ENCODE measurements at places on chromosomes 7 and 10. TPM values are rescaled to one million over a fixed set of nuclear protein-coding genes. Genes with fewer than 3 reads are reported as not detected.

UNCX gene
- total RNA-seq = not detected

PCLO gene
- total RNA-seq = 6.0 TPM

TAS2R16 gene
- total RNA-seq = not detected

- peak; percentile 69 for DNase-seq
Measured at GRCh38 chr7:135274495-135275268, 41.0 kb downstream of the STRA8 start.

CCDC146 gene
- total RNA-seq = 12.1 TPM

GJC3 gene
- not detected for total RNA-seq

CASTOR2 gene
- total RNA-seq = 44.5 TPM

GRCh38 chr7:12640299-12641096 lies 46.9 kb upstream of the ARL4A start:
- DNase-seq = no peak

CFAP46 gene
- 3.1 TPM for total RNA-seq

DNA sequence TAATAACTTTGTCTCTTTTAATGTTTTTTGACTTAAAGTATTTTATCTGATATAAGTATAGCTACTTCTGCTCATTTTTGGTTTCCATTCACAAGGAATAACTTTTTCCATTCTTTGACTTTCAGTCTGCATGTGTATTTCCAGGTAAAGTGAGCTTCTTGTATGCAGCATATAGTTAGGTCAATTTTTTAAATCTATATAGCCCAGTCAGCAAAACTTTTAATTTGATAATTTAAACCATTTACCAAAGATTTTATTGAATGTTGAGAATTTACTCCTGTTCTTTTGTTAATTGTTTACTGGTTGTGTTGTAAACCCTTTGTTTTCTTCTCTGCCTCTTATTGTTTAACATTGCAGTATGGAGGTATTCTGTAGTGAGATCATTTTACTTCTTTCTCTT lies 696.9 kb upstream of the LRRTM3 start:
- DNase-seq = no peak

DNA sequence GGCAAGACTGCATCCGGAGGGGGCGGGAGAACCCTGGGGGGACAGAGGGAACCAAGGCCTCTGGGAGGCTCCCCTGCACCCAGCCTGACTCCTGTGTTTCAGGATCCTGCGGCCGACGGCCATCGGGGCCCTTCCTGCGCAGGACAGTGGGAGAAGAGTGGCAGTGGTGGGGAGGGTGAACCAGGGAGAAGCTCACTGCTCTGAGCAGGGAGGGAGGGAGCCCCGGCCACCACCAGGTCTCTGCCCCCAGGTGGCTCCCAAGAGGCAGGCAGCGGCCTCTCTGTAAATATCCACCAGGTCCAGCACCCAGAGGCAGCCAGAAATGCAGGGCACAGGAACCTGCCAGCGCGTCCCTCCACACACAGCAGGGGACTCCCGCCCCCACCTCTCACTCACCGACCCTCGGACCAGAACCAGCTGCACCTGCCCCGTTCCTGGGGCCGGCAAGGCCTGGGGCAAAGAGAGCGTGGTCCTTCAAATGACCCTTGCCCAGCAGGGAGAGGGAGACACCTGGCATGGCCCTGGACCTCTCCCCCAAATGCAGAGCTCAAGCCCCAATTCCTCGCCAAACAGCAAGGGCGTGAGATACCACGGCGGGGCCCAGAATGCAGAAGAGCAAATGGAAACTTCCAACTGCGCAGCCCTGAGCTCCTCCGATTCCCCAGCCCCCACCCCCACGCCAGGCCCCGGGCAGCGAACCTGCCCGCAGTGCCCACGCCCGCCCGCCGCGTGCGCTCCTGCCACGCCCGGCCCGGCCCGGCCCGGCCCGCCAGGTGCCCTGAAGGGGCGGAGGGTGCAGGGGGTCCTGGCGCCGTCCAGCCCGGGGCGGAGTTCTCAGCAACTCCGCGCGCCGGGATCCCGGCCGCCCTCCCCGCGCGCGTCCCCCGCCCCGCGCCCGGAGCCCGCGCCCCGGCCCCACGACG lies 805 bp downstream of the RASGEF1A start:
- DNase-seq = no peak

PRPS1L1 gene
- not detected for total RNA-seq

H2BK1 gene
- not detected for total RNA-seq

DNA sequence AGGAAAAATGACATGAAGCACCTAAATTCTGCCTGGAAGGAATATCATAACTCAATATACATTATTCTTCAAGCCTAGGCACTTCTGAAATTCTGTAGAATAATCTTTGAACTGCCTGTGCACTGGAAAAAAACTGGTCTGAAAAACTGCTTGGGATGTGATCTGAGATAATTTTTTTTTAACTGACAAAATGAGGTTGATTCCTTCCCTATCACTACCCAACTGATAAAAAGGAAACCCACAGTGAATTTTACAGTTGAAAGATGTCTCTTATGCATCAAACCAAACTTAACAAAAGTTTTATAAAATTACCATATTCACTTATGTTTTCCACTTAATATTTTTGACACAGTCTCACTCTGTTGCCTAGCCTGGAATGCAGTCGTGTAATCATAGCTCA lies 67.2 kb upstream of the FAM133B start:
- no peak for DNase-seq

FOXI2 gene
- total RNA-seq = not detected

DNA sequence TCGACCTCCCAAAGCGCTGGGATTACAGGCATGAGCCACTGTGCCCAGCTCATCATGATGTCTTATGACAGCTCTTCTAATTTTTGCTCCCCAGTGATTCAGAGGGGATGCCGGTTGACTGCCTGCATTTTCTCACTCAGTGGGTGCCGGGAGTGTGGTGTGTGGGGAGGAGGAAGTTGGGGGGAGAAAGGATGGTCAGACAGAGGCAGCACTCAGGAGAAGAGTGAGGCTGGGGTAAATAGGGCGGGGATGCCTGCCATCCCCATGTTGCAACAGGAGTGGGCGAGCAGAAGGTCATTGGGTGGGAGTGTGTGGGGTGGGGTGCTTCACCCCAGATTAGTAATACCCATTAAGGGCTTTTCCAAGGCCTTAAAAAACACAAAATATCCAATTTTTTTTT lies 3.5 kb upstream of the CCL24 start:
- no peak for DNase-seq

DNA sequence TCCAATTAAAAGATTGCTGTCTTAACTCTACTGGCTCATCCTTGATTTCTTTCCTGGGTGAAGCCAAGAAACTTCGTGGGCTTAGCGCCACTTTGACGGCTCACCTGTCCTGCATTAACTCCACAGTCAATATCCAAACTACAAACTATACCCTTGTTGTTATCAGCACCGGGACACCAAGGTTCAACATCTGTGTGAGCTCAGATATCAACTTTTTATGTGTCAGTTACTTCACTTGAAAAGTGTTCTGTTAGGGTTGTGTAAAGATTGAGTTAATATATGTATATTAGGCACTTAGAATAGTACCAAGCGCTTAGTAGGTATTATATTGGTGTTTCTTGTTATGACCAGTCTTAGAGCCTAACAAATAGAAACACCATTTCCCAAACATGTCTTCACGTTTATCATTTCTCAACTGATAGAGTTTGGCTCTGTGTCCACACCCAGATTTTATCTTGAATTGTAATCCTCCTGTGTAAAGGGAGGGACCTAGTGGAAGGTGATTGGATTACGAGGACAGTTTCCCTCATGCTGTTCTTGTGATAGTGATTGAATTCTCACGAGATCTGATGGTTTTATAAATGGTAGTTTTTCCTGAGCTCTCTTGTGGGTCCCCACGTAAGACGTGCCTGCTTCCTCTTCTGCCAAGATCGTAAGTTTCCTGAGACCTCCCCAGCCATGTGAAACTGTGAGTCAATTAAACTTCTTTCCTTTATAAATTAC lies 19.0 kb upstream of the ST8SIA6 start:
- no peak for DNase-seq

DNA sequence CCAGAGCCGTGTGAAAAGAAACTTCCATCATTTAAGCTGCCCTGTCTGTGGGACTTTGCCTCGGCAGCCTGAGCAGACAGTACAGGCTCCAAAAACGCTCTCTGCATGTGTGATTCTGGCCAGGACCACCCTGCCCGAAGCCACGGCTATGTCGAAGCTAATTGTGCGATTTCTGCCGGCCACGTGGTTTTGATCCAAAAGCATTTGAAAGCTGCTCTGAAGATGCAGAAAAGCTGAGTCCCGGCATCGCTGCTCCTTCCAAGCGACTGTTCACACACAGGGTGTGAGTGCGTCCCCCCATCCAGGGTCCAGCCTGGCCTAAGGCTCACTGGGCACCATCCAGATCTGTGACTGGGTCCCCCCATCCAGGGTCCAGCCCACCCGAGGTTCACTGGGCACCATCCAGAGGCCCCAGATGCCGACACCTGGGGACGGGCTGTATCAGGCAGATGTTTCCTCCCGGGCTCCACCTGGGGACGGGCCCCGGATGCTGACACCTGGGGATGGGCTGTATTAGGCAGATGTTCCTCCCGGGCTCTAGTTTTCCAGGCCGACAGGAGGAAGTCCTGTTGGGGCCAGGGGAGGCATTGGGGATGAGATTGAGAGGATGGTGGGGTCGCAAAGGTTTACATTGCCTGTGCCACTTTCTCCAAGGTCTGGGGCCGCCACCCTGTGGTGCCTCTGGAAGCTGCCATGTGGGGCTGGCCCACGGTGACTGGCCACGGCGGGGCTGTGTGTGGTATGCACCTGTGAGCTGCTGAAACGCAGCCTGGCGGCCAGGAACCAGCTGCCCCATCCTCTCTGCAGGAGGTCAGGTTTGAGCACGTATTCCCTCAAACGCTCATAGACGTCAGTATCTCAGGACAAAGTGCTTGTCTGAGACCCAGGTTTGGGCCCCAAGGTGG lies 527.4 kb downstream of the DNAJB6 start:
- no peak for DNase-seq

DNA sequence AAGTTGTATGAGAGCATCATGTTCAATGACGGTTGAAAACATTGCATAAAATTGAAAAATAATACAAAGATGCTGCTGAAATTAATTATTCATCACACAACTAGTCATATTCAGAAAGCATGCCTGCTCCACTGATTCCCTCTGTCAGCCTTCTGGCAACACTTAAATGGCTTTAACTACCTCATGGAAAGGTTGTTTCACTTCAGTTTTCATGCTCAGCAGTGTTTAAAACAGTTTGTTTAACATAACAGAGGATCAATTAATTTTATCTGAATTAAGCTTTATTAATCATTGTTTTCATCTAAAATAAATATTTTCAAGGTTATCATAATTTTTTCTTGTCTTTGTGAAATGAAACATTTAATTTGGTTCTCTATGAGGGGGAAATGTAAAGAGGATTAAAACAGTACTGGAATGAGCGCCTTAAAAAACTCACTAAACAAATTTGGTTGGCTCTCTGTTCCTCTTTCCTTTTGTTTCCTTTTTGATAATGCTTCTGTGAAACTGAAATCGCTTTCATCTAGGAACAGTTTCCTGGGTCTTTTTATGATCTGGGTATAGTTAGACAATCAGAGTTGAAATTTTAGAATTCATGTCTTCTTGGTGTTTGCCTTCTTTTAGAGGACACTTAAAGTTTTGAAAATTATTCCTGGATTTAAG lies 427.4 kb downstream of the SH2D4B start:
- no peak for DNase-seq

- DNase-seq = no peak
Measured at GRCh38 chr7:154287356-154287755, 235.2 kb downstream of the DPP6 start.

ICA1 gene
- 6.8 TPM for total RNA-seq

ANKRD2 gene
- 0.24 TPM for total RNA-seq

GRCh38 chr10:49070701-49071100 lies 44.6 kb downstream of the VSTM4 start:
- no peak for DNase-seq

DNA sequence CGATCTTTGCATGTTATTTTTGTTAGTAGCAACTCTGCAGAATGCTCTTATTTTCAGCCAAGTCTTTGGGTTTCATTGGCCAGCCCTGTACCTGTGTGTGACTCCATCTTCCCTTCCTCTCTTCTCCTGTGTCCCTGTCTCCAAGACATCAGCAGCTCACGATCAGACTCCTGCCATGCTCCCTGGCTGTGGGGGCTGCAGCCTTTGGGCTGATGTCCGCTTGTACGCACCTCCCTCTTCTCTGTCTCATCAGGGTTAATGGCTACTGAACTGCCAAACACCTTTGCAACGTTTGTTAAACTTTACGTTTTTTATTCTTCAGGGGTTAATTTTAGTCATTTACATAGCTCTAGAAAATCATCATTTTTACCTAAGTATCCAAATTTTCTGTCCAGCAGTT lies 103.5 kb upstream of the RET start:
- no peak for DNase-seq

DGKI gene
- total RNA-seq = 2.2 TPM

- DNase-seq = no peak
Measured at GRCh38 chr7:3141326-3141725, 97.7 kb upstream of the CARD11 start.

- no peak for DNase-seq
Measured at GRCh38 chr7:142391191-142391992, 133.5 kb upstream of the PRSS58 start.

DNA sequence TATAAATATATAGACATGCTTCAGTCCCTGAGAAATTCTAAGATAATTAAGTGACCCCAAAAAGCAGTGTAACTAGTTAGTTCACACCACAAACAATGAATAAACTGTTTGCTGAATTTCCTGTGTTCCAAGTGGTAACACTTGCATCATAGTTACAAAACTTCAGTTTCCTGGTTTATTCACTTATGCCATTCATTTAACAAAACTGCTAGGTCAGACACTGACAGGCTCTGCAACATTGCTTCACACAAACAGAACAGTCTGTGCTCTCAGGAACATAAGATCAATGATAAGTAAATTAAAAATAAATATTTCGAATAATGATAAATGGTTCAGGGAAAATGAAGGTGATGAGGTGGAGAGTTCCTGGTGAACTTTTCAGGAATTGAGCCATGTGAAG lies 133.3 kb upstream of the NAMPT start:
- DNase-seq = no peak

DNA sequence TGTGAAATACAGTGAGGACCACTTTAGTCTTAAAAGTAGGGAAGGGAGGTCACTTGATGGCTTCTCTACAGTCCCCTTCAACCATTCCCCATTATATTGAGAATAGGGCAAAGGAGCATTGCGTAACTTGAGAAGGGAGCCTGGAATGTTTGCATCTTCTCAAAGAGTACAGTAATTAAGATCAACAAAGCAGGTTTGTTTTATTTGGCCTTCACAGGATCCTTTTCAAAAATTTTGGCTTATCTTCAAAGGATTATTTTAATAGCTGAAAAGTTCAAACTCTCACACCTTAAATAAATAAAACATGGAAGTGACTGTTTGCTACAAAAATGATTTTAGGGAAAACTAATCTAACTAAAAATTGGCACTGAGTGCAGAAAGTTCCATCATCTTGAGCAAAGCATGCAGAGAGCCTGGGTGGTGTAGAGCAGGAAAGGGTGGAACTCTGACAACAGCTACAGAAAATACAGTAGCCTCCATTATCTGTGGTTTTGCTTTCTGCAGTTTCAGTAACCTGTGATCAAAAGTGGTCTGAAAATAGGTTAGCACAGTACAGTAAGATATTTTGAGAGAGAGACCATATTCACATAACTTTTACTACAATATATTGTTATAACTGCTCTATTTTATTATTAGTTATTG lies 214.0 kb downstream of the MDFIC start:
- no peak for DNase-seq

NYAP1 gene
- total RNA-seq = 8.2 TPM

NPTX2 gene
- 1.1 TPM for total RNA-seq

GRCh38 chr10:10891124-10892082 lies 126.3 kb upstream of the CELF2 start:
- DNase-seq = no peak

GRCh38 chr7:66627881-66628360 lies 760 bp upstream of the KCTD7 start:
- no peak for DNase-seq

WEE2 gene
- not detected for total RNA-seq

CAPZA2 gene
- total RNA-seq = 122 TPM
